ENCODE measurements at places on chromosomes 12 and 14.
A peak's percentile ranks its signal among the peaks of the same experiment; 100 is the strongest.

GRCh38 chr12:112183141-112184021 is 58.0 kb downstream of the TRAFD1 start:
- DNase-seq = no peak

- no peak for DNase-seq
Observed at GRCh38 chr12:2328661-2329060, 275.9 kb downstream of the CACNA1C start.

DNA sequence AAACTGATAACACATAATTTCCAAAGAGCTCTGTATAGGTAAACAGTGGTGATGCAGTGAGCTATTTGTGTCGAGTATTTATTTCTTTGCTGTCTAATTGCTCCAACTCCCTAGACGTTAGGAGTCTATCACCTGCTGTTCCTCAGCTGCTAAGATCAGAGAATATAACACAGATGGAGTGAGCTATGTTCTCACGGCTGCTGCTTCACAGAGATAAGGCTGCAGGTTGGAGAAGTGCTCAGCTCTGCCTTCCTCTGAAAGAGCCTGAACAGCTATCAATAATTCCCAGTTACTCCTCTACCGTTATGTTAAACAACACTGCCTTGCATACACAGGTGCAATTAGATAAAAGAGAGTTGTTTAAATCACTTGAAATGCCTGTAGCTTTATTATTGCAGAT is 103.2 kb upstream of the MDGA2 start:
- DNase-seq = no peak

DNA sequence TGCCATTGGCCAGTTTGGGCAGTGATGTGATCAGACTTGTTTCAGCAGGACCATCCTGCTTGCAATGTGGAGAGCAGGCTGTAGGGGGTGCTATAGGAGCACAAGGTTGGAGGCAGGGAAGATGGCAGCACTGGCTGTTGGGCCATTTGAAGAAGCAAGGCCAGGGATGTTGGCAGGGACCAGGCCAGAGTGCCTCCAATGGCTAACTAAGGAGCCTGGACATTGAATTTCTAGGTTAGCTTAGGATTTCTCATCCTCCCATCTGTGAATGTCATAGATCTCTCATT is 23.5 kb downstream of the FGF23 start:
- DNase-seq = peak; percentile 28

DNA sequence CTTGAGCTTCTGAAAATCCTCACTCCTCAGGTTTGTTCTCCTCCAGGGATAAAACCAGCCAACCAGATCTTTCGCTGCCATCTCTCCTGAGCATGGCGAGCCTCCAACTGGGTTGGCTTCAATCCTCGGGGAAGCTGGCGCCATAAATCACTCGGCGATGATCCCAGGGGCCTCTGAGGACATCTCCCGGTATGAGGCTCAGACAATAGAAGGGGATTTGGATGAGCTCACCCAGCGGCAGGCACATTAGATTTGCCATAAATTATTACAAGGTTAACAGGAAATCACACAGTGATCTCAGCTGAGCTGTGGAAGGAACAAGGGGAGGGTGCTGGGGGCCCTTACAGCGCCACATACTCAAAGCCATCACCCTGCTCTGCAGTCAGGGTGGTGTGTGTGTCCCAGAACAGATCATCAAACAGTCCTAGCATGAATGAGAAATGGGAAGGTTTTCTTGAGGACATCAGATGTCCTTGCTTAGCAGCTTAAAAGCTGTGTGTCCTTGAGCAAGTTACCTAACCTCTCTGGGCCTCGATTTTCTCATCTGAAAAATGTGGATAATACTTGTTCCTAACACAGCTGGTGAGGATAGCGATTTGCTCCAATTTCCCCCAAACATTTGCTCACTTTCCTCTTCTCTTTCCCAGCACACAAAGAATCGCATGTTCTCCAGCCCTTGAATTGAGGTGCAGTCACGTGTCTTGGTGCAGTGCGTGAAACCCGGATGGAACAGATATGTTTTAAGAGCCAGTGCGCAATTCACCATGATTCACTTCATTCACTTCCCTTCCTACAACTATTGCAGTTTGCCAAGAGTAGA is 142.8 kb downstream of the SCARB1 start:
- DNase-seq = no peak

DNA sequence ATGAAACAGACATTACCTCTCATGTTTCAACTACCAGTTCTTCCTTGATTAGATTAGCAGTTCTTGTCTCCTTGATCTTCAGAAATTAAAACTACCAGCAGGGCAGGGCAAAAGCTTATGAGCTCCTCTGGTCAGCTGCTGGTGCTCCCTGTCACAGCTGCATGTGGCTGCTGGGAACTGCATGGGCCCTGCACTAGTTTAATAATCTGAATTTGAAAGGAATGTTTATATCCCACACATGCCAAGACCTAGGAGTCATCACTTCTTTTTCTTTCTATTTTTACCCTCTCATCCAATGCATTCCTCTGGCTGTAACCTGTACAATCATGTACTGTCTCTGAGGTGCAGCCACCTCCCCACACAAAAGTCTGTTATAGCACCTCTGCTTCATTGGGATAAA is 73.9 kb downstream of the ARMH4 start:
- DNase-seq = no peak

DNA sequence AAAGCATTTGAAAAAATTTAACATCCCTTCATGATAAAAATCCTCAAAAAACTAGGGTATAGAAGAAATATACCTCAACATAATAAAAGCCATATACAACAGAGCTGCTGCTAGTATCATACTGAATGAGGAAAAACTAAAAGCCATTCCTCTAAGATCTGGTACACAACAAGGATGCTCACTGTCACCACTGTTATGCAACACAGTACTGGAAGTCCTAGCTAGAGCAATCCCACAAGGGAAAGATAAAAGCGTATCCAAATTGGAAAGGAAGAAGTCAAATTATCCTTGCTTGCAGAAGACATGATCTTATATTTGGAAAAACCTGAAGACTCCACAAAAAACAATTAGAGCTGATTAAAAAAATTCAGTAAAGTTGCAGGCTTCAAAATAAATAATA is 114.9 kb downstream of the HELB start:
- DNase-seq = no peak

DNA sequence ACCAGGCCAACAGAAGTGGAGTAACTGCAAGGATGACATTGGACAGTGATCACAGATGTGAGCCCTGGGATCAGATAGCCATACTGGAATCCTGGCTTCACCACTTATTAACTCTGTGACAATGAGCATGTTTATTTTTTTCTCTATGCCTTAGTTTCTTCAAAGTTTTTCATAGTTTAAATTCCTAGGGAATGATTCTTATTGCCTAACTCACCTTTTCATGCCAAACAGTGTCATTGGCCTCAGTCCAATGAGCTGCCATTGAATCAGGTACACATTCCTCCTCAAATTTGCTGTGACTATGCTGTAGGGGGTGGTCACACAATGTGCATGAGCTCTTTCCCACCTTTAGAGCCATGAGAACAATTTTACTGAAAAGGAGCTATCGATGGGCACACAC is 342.3 kb downstream of the SYT1 start:
- no peak for DNase-seq

DNA sequence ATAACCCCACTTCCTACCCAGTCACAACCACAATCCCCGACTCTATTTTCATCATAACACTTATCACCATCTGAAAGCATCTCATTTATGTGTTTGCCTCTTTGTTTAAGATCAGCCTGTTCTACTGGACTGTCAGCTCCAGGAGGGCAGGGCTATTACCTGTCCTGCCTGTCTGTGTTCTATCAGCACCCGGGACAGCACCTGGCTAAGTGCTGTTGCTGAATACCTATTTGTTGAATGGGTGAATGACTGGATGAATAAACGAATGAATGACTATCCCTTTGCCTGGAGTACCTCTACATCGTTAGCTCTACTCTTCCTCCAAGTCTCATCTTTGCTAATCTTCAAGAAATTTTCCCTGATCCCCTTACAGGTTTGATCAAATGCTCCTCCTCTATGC is 69.0 kb downstream of the WSCD2 start:
- DNase-seq = no peak

DNA sequence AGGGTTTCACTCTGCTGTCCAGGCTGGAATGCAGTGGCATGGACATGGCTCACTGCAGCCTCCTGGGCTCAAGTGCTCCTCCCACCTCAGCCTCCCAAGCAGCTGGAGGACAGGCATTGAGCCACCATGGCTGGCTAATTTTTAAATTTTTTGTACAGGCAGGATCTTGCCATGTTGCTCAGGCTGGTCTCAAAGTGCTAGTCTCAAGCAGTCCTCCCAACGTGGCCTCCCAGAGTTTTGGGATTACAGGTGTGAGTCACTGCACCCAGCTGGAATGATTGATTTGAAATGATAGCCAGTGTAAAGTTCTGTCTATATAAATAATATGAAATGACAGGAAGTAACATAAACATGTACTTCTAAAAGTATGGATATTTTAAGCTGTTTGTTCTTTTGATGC is 172.7 kb downstream of the FUT8 start:
- no peak for DNase-seq

- no peak for DNase-seq
Observed at GRCh38 chr14:94893411-94894160, 123.7 kb upstream of the GSC start.

- DNase-seq = no peak
Observed at GRCh38 chr12:104748790-104749189, 209.3 kb downstream of the SLC41A2 start.

GRCh38 chr12:109861689-109862314 is 18.5 kb downstream of the GLTP start:
- no peak for DNase-seq

DNA sequence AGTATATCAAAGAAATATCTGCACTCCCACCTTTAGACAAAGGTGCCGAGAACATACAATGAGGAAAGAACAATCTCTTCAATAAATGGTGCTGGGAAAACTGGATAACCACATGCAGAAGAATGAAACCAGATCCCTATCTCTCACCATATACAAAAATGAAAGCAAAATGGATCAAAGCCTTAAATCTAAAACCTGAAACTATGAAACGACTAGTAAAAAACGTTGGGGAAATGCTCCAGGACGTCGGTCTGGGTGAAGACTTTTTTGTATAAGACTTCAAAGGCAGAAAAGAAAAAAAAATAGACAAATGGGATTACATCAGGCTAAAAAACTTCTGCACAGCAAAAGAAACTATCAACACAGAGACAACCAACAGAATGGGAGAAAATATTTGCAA is 83.8 kb downstream of the PPM1A start:
- no peak for DNase-seq

DNA sequence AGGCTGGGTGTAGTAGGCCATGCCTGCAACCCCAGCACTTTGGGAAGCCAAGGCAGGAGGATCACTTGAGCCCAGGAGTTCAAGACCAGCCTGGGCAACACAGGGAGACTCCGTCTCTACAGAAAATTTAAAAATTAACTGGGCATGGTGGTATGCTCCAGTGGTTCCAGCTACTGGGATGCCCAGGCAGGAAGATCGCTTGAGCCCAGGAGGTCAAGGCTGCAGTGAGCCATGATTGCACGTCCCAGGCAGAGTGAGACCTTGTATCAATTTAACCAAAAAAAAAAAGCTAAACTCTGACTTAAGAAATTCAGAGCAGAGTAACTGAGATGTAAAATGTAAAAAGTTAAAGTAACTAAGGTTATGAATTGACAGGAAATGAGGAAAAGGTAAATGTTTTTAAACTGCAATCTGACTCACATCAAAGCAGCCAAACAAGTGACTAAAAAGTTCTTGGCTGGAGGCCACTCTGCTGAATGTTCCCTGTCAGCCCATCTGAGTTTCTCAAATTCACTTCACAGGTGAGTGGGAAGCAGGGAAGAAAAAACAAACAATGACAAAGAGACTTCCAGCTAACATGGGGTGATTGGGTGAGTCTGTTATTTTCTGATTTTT is 21.3 kb downstream of the PRKD1 start:
- no peak for DNase-seq

GRCh38 chr12:130058926-130059472 is 103.3 kb upstream of the FZD10 start:
- no peak for DNase-seq

DNA sequence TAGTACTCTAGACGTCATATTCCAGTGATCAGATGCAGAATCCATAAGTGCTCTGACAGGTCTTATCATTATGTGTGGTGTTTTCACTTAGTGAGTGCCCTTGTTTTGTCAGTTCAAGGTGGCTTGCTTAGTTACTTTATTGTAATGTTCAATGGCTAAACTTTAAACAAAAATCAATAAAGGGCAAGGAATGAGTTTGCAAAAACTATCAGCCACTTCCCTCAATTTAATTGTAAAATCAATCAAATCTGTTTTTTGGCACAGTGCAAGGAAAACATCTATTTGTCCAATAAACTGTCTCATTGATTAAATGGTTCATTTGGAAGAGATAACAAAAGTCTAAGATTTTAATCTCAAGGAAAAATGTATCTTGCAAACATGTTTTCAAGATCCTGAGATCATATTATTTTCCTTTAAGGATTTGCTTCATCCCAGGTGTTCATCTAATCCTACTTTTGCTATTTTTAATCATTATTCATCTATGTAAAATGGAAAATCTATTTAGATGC is 59.6 kb upstream of the EEA1 start:
- DNase-seq = no peak

GRCh38 chr12:12181511-12181910 is 85.3 kb downstream of the LRP6 start:
- DNase-seq = no peak

- DNase-seq = no peak
Observed at GRCh38 chr14:103512701-103513611, 9.7 kb downstream of the CKB start.

DNA sequence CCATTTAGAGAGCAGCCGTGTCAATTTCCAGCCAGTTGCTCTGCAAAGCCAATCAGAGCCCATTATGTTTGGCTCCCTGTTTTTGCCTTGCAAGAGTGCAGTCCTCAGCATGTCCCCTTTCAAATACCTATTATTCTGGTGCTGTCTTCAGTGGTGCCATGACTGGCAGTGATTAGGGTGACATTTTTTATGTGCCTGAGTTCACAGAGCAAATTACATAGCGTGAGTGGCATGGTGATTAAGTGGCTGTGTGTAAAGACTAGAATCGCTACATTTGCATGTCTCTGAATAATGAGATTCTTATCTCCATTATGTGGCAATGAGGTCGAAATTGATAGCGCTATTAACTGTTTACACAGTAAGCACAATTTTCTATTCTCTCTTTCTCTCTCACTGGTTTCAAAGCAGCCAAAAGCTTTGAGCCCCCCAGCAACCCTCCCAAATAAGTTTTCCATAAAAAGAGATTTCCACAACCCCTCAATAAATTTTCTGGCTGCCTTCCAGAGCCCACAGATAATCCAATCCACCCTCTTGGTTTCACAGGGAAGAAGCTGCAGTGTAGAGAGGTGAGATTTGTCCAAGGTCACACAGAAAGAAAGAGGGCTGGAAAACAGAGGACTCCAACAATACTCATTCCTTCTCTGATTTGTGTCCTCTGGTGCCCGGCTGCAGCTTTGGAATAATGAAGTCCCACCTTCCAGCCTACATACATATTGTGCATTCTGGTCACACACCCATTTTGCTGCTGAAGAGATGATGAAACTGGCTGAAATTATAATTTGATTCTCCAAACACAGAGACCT is 58.8 kb upstream of the NUDT4 start:
- no peak for DNase-seq

- no peak for DNase-seq
Observed at GRCh38 chr12:30959110-30959710, 32.7 kb downstream of the TSPAN11 start.
